ENCODE measurements at places on chromosomes 7 and 10. TPM values are rescaled to one million over a fixed set of nuclear protein-coding genes. Genes with fewer than 3 reads are reported as not detected.

DNA sequence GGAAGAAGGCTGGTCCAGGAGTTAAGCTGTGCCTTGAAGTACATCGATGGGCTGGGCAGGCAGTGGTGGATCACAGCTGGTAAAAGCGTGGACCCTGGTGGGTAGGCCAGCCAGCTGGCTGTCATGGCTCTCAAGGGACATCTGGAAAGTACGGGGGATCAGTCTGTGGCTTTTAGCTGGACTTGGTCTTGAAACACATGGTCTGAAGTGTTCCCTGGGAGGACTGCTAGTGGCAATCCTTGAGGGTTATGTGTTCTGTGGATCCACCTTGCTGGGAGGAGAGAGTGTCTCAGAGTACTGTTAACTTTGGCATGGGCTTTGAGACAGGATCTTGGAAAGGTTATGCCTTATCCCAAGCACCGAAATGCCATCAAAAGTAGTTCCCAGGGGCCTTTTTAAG lies 754.3 kb downstream of the SUGCT start:
- H3K4me3 ChIP-seq: no peak overlapping the region
- no peak overlapping the region for H3K27ac ChIP-seq
- no peaks in the 10 kb centered on the region for H3K36me3 ChIP-seq
- H3K27me3 ChIP-seq: no peaks in the 10 kb centered on the region

DNA sequence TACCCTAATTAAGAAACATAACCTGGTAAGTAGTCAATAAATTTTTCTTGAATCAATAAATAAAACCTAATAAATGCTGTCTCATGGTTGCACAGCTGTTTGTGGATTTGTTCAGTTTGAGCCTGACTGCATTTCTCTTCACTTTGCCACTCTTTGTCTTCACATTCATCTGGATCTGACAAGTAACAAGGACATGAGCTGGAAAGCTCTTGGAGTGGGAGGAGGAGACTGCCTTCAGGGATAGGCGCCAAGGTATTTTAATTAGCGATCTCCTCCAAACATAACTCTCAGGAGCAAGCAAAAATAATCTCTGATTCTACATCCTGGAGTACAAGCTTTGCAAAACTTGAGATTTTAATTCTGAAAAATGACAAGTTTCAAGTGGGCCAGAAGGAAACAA lies 251.0 kb downstream of the BMPER start:
- no peaks in the 10 kb centered on the region for H3K4me1 ChIP-seq
- H3K27ac ChIP-seq: no peak overlapping the region
- H3K36me3 ChIP-seq: no peaks in the 10 kb centered on the region
- no peaks in the 10 kb centered on the region for H3K27me3 ChIP-seq

GRCh38 chr7:129898502-129899160 lies 54.1 kb downstream of the UBE2H start:
- H3K27ac ChIP-seq: no peak overlapping the region
- H3K4me3 ChIP-seq: no peak overlapping the region
- H3K36me3 ChIP-seq: peaks cover 10% of the 10 kb centered on the region
- no peak for DNase-seq

- H3K4me3 ChIP-seq: no peak overlapping the region
- H3K27ac ChIP-seq: no peak overlapping the region
- H3K36me3 ChIP-seq: no peaks in the 10 kb centered on the region
- H3K4me1 ChIP-seq: peaks cover 5% of the 10 kb centered on the region
- H3K27me3 ChIP-seq: peaks cover 71% of the 10 kb centered on the region
- no peak for DNase-seq
These were observed 5.8 kb downstream of the PITX3 start for GRCh38 chr10:102235598-102235920.

GRCh38 chr7:152759949-152760853 lies 649 bp downstream of the ACTR3B start:
- no peak for DNase-seq
- peak overlapping the region; percentile 81 for H3K4me3 ChIP-seq
- no peaks in the 10 kb centered on the region for H3K36me3 ChIP-seq
- peaks cover 13% of the 10 kb centered on the region for H3K4me1 ChIP-seq

GRCh38 chr7:27532314-27532713 lies 130.4 kb downstream of the HIBADH start:
- H3K27ac ChIP-seq: no peak overlapping the region
- H3K4me1 ChIP-seq: no peaks in the 10 kb centered on the region
- no peaks in the 10 kb centered on the region for H3K27me3 ChIP-seq
- H3K4me3 ChIP-seq: no peak overlapping the region
- no peak for DNase-seq

- H3K27me3 ChIP-seq: no peaks in the 10 kb centered on the region
- H3K27ac ChIP-seq: peak overlapping the region; percentile 97
- peaks cover 9% of the 10 kb centered on the region for H3K36me3 ChIP-seq
These were observed 63.9 kb upstream of the AHR start for GRCh38 chr7:17234398-17235031.

GRCh38 chr7:142482891-142483658 lies 225.2 kb upstream of the PRSS58 start:
- H3K4me1 ChIP-seq: peaks cover 24% of the 10 kb centered on the region
- peak overlapping the region; percentile 78 for H3K27ac ChIP-seq

GRCh38 chr7:138095972-138096935 lies 20.0 kb downstream of the AKR1D1 start:
- no peaks in the 10 kb centered on the region for H3K4me1 ChIP-seq
- no peak overlapping the region for H3K4me3 ChIP-seq
- DNase-seq: no peak
- no peaks in the 10 kb centered on the region for H3K36me3 ChIP-seq
- H3K27me3 ChIP-seq: no peaks in the 10 kb centered on the region

GRCh38 chr10:72254813-72255568 lies 18.7 kb upstream of the DDIT4 start:
- H3K36me3 ChIP-seq: peaks cover 2% of the 10 kb centered on the region
- peak overlapping the region; percentile 97 for H3K27ac ChIP-seq

DNA sequence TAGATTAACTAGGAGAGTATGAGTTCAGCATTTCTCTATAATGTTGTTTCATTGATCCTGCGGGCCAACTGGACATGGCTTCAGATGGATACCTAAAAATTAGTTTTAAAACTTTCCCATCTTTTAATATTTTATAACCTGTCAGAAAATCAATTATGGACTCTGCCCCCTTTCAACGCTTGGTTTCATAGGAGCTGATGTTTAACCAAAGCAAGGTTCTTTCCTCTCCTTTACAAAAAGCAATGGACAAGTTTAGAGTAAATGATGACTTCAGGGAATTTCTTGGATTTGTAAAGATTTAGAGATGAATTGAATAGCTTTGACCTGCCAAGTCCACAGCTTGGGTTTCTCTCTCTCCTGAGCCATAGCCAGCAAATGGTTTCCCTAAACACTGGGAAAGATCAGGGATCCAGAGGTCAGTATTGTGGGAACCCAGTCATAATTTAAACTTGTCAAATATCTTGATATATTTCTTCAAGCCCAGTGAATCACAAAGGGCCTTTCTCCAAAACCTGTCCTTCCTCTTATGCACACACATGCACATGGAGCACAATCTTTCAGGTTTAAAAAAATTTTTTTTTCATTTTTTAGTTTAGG lies 177.1 kb downstream of the EVX1 start:
- no peaks in the 10 kb centered on the region for H3K36me3 ChIP-seq
- no peak overlapping the region for H3K27ac ChIP-seq
- no peaks in the 10 kb centered on the region for H3K4me1 ChIP-seq

DNA sequence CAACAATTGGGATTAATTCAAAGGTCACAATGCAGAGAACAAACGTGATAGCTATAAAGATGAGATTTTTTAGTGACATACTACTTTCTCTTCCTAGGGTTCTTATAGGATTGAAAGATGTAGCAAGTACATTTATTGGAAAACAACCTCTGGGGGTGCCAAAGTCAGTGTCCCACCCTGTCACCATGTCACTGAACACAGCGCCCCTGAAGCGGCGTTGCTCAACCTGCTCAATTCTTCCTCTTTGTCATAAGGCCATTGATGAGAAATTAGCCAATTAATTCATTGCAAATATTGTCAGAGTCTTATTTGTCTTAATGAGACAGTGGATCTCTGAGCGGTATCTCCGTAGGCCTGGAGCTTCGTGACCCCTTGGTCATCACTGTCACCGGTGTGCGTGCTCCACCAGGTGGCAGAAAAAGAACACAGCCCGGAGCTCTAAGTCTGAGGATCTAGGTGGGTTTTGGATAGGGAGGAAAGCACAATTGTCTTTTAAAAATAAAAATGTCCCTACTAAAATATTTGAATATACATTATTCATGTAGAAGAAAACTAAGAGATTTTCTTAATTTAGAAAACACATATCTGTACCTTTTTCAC lies 362.6 kb downstream of the PAXIP1 start:
- H3K4me3 ChIP-seq: no peak overlapping the region
- H3K36me3 ChIP-seq: no peaks in the 10 kb centered on the region
- no peak overlapping the region for H3K27ac ChIP-seq
- no peaks in the 10 kb centered on the region for H3K27me3 ChIP-seq

GRCh38 chr7:141960687-141961422 lies 12.7 kb downstream of the TAS2R38 start:
- no peaks in the 10 kb centered on the region for H3K4me1 ChIP-seq
- H3K36me3 ChIP-seq: no peaks in the 10 kb centered on the region
- no peak overlapping the region for H3K27ac ChIP-seq
- no peak overlapping the region for H3K4me3 ChIP-seq
- H3K27me3 ChIP-seq: no peaks in the 10 kb centered on the region
- no peak for DNase-seq

- no peaks in the 10 kb centered on the region for H3K4me1 ChIP-seq
- H3K27me3 ChIP-seq: no peaks in the 10 kb centered on the region
- DNase-seq: no peak
- no peak overlapping the region for H3K27ac ChIP-seq
- H3K4me3 ChIP-seq: no peak overlapping the region
These were observed 351.8 kb upstream of the FZD8 start for GRCh38 chr10:35993591-35994515.

Gene SORCS1
- total RNA-seq: not detected

Gene TRPV5
- total RNA-seq: not detected

Gene FAM25G
- not detected for total RNA-seq

Gene FAM237B
- total RNA-seq: not detected

Data from activated CD4-positive, alpha-beta T cell treated with anti-CD3 and anti-CD28 coated beads, Interleukin-2, amount 10 ng/mL, durations not matched to agents 24 days and 14 days (primary cell).